ENCODE measurements at places on chromosomes 16 and 17.

DNA sequence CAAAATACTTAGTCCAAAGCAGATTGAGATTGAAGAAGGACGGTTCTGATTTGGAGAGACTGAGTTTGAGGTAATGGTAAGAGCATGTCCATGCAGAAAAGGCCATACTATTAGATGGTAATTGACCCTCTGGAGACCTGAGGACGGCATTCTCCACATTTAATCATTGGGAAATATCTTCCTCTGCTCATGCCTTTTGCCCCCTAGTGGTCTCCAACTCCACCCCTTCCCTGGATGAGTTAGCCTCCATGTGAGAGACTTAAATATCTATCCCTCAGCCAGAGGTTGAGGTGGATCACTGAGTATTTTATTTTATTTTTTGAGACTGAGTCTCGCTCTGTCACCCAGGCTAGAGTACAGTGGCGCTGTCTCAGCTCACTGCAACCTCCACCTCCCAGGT, 10.4 kb upstream of the OR3A1 start:
- no peak for DNase-seq

GRCh38 chr17:67353929-67354574, 12.3 kb downstream of the PSMD12 start:
- no peak for DNase-seq

- DNase-seq = no peak
These were observed 1026.8 kb downstream of the CDH11 start for GRCh38 chr16:64094992-64095634.

DNA sequence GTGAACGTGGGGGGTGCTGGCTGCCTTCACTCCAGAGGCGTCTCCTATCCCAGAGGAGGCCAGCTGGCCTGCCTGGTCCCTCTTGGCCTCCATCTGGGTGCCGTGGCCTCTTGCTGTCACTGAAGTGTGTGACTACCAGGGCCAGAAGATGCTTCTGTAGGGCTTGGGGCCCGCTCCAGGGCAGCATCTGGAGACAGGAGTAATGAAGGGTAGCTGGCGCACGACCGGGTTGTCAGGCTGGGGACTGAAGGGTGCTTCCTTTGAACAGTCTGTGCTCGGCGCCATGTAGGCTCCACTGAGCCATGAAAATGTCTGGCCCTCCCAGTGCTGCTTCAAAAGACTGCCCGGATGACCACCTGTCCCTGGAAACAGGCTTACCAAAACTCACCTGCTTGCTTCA, 31.3 kb downstream of the ASIC2 start:
- no peak for DNase-seq

GRCh38 chr16:89031715-89032659, 55.0 kb upstream of the CBFA2T3 start:
- DNase-seq = no peak

DNA sequence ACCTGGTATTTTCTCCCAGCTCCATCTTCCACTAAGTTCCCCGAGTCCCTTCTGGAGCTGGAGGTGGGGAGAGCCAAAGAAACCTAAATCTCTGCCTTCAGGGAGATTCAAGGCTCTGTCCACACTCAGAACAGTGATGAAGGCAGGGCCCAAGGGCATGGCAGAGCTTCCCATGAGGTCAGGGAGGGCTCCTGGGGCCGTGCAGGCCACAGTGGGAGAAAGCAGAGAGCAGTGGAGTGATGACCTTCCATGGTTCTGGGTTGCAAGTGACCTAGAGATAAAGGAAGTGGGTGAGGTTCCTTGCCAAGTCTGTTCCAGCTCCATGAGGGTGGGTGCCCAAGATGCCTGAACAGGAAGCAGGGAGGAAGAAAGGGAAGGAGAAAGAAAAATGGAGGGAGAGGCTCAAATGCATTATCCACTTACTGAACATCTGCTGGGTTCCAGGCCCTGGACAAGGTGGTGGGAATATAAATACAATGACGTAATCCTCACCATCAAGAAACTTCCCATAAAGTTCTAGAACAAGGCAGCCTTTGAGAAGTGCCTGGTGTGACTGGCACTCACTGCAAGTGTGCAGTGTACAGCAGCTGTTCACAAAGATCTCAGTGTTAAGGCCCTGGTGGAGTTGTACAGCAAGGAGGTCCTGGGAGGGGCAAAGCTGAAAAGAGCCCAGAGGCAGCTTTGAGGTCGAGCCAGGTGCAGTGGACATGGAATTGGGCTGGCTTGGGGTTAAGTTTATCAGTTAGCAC, 13.3 kb downstream of the TBKBP1 start:
- DNase-seq = no peak

DNA sequence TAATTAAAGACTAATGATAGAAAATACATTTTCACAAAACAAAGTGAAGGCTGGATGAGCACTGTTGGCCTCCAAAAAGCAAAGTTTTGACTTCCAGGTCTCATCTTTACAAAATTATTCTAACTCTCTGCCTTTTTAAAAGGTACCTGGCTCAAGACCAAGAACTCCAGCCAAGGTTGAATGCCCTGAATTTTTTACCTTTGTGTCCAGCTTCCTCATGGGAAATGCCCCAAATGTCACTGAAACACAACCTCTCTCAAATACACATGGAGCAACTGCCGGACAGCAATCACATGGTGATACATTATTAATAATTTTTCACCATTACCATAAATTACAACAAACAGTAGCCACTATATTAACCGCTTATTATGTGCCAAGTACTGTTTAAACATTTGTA, 32.2 kb downstream of the ADAMTS18 start:
- DNase-seq = no peak

- DNase-seq = peak; percentile 17
These were observed 43.4 kb upstream of the ICAM2 start for GRCh38 chr17:64063766-64064224.

- DNase-seq = no peak
These were observed 4.9 kb downstream of the SDK2 start for GRCh38 chr17:73639322-73639721.

- no peak for DNase-seq
These were observed 74.6 kb upstream of the NUDT7 start for GRCh38 chr16:77647726-77648125.

DNA sequence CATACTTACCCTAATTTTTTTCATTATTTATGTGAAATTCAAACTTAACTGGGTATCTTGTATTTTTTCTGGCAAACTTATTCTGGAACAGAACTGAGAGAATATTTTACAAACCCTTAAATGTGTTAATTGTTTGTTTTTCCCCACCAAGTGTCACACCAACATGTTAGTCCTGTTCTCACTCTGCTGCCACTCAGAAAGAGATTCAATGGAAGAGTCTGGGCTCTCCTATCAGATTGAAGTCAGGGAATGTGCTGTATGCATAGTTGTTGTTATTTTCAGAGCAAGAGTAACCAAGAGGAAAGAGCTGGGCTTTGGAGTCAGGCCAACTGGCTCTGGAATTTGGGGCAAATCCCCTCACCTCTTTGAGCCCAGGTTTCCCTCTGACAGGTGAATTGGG, 43.2 kb downstream of the SLC6A2 start:
- DNase-seq = no peak

DNA sequence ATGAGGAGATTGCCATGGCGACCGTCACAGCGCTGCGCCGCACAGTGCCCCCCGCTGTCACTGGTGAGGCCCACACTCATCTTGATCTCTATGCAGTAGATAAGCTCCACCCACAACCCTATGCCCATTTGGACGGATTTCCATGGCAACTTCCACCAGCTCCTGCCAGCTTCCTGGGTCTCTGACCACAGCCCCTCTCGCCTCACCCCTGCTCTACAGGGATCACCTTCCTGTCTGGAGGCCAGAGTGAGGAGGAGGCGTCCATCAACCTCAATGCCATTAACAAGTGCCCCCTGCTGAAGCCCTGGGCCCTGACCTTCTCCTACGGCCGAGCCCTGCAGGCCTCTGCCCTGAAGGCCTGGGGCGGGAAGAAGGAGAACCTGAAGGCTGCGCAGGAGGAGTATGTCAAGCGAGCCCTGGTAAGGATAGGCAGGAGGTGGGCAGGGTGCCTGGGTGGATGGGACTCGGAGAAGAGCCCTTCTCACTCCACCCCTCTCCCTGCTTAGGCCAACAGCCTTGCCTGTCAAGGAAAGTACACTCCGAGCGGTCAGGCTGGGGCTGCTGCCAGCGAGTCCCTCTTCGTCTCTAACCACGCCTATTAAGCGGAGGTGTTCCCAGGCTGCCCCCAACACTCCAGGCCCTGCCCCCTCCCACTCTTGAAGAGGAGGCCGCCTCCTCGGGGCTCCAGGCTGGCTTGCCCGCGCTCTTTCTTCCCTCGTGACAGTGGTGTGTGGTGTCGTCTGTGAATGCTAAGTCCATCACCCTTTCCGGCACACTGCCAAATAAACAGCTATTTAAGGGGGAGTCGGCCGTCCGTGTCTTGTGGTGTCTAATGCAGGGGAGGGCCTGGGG, 4.3 kb downstream of the ALDOA start:
- DNase-seq = no peak

DNA sequence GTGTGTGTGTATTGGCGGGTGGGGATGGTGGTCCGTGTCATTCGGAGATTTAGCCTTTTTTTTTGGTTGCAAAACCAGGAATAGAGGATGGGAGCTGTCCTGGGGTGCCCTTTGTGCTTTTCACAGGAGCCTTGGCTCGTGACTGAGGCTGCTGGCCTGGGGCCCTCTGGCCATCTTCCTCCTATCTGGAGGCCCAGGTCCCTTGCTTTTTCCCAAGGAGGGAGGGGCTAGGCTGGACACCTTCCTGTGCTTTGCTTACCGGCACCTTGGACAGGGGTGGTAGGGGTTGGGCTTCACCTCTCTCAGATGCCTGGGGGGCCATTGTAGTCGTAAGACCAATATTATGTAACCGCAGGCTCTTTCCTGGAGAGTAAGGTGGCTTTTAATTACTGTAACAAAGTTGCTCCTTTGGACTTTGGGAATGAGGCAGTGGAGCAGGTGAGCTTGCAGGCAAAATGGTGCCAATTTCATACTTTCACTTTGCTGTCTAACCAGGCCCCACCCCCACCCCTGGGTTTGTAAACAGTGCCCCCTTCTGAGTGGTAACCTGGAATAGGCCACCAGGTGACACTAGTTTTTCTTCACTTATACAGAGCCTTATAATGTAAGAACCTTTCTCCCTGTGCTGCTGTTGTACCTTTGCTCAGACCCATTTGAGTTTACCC, 1.2 kb downstream of the DYNLL2 start:
- DNase-seq = peak; percentile 12

DNA sequence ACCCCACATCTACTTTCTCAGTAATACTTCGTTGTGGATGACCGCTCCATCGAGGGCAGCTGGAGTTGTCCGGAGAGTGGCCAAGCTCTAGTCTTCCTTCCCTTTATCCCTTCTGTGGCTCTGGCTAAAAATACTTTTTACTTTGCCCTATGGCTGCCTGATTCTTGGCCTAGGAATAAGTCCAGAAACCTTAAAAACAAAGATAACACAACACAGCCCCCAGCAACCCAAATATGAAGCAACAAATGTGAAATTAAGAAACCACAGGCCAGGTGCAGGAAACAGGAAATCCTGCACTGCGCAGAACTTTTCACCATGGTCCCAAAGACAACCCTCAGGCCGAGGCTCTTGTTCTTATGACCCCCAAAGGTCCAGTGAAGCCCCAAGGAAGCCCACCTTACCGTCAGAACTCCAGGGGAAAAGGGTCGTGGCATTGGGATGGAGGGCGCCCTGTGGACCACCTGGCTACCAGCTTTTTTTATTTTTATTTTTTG, 26.0 kb downstream of the TK2 start:
- DNase-seq = no peak

DNA sequence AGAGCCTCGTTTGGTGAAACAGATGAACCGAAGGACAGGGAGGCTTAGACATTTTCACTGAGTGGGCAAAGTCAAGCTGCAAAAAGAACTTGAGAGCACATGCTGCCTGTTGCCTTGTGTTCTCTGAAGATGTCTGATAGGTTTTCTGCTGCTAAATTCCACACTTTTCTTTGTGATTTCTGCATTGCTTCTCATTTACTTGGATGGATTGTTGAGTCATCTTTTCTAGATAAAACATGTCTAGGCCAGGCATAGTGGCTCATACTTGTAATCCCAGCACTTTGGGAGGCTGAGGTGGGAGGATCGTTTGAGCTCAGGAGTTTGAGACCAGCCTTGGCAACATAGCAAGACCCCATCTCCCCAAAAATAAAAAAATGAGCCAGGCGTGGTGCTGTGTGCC, 80.4 kb upstream of the CLEC18A start:
- no peak for DNase-seq

DNA sequence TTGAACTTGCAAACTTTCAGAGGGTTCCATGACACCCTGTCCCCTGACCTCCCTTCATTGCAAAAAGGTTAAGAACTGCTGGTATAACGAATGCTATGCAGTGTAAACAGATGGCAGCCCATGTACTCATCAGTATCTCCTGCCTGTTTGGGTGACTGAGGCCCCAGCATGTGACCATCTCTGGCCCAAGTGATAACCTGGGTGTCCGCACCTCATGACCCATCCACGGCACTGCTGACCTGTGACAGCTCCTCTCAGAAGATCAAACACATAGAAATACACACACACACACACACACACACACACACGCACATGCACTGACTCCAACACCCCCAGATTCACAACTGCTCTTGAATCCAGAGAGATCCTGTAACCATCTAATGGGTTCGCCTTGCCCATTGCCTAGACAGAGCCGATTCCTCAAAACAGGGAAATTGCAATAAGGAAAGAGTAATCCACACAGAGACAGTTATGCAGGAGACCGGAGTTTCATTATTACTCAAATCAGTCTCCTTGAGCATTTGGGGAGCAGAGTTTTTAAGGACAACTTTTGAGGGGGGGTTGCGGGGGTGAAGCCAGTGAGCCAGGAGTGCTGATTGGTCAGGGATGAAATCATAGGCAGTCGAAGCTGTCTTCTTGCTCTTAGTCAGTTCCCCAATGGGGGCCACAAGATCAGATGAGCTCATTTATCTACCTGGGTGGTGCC, 11.3 kb upstream of the PHOSPHO1 start:
- DNase-seq = no peak

DNA sequence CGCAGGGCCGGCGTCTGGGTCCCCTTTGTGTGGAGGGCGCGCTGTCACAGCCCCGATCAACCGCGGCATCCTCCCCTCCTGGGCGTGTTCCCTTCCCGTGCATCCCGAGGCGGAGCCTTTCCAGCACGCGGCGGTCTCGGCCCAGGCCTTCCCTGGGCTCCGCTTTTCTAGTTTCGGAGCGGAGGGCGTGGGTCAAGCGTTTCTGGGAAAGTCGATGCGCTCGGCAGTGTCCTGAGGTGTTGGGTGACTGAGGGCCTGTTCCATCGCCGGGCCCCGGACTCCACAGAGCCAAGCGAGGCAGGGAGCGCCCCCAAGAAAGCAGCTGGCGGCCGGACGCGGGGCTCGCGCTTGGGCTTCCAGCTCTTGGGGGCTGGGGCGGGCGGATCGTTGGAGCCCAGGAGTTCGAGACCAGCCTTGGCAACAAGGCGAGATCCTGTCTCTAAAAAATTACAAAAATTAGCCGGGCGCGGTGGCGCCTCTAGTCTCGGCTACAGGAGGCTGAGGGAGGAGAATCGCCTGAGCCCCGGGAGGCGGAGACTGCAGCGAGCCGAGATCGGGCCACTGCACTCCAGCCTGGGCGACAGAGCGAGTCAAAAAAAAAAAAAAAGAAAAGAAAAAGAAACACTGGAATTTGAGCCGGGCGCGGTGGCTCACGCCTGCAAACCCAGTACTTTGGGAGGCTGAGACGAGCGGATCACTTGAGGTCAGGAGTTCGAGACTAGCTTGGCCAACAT, 806 bp downstream of the IFT140 start:
- no peak for DNase-seq

GRCh38 chr17:40986920-40987319, 2.8 kb upstream of the KRT40 start:
- no peak for DNase-seq

- DNase-seq = no peak
These were observed 172.8 kb downstream of the RBFOX3 start for GRCh38 chr17:79438058-79438457.

- no peak for DNase-seq
These were observed 28.9 kb upstream of the CCL2 start for GRCh38 chr17:34226011-34226743.
